ENCODE measurements at places on chromosomes 12 and 14.

DNA sequence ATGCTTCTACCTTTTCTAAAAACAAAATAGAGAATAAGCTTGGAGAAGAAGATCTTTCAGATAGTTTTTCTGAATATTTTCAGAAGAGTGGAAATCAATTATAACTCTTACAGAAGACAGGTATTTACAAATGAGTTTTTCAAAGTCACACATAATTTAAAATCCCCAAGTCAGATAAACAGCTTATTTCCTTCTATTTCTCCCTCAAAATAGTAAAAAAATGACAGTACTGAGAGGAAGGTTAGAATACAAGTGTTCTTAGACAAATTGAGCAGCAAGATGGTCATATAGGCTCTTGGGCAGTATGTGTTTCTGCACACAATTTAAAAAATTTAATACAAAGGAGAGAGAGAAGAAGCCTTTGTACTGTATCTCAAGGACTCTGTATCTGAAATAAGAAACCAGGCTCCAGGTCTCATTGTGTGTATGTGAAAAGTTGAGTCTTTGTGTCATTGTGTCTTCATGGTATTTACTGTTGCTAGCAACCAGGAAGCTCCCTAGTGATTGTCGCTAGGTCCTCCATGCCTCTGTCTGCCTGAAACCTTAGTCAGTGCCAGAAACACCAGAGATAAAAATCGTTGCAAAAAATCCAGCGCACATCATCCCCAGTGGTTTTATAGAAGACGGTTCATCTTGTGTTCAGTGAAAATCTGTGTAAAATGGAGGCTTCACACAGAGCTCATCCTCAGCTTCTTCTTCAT lies 12.9 kb upstream of the TUBA1A start:
- DNase-seq: peak; percentile 51

DNA sequence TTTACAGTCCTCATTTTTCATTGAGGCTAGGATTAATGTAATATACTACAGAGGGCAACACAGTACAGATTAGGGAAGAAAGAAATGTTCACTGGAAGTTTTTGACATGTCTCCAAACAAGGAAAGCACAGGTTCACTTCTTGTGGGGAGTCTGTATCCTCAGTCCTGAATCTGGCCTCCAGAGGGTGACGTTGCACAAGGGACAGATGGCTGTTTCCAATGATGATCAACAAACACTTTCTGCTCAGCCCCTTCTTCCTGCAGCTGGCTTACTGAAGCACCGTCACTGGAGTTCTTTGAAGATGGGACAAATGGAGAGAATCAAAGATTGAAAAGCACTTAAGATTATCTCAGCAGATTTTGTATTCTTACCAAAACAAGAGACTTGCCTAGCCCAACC lies 123.3 kb upstream of the OR4E1 start:
- DNase-seq: no peak

DNA sequence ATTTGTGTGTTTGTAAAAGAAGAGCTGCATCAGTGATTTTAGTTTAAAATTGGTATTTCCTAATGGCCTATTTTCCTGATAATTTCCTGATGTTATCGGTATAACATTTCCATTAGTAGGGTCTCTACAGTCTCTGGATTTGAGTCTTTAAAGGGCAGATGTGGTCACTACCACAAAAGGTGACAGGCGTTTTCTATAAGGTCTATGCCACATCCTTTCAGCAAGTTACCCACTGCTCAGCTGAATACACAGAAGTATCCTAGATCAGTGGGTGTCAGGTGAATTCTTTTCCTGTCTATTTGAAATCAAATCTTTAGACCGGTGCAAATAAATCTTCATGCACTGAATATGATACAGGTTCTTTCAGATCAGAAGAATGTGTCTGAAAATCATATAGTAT lies 90.2 kb downstream of the LIN7A start:
- DNase-seq: no peak

GRCh38 chr12:2479851-2480535 lies 314.8 kb upstream of the FKBP4 start:
- no peak for DNase-seq

- DNase-seq: no peak
Observed at GRCh38 chr12:114789276-114789675, 105.3 kb upstream of the TBX3 start.

GRCh38 chr14:55514819-55515490 lies 65.1 kb upstream of the KTN1 start:
- peak; percentile 52 for DNase-seq

DNA sequence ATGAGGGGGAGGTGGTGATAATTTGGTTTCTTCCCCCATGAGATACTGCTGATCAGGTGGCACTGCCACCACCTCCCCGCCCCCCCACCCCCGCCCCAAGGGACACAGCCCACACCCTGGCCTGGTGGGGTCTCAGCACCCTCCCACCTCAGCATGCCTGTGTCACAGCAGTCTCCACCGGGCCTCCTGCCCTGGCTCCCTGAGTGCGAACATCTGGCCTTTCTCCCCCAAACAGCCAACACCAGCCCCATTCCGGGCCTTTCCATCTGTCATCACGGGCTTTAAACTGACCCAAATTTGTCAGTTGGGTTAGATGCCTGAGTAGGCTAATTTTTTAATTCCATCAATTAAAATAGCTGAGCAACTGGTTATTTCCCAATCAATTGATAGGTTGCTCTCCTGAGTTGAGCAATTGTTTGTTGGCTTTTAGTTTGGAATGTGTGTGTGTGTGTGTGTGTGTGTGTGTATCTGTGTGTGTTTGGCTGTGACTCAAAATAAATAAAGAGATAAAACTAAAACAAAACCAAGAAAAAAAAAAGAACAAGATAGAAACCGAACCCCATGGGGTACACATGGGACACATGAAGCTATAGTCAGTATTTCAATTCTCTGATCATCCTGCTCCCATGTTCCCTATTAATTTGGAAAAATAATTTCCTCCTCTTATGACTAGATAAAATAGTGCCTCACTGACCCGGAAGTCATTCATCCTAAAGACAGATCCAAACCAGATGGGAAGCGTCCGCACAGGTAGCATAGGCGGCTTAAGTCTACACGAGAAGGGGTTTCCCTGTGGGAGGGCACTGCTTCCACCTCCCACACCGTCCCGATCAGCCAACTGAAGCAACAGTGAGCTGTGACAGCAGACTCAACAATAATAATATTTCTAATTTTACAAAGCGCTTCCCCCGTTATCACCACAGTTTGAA lies 7.4 kb downstream of the SERPINA12 start:
- no peak for DNase-seq

GRCh38 chr14:104794099-104794498 lies 1.4 kb downstream of the AKT1 start:
- peak; percentile 43 for DNase-seq

DNA sequence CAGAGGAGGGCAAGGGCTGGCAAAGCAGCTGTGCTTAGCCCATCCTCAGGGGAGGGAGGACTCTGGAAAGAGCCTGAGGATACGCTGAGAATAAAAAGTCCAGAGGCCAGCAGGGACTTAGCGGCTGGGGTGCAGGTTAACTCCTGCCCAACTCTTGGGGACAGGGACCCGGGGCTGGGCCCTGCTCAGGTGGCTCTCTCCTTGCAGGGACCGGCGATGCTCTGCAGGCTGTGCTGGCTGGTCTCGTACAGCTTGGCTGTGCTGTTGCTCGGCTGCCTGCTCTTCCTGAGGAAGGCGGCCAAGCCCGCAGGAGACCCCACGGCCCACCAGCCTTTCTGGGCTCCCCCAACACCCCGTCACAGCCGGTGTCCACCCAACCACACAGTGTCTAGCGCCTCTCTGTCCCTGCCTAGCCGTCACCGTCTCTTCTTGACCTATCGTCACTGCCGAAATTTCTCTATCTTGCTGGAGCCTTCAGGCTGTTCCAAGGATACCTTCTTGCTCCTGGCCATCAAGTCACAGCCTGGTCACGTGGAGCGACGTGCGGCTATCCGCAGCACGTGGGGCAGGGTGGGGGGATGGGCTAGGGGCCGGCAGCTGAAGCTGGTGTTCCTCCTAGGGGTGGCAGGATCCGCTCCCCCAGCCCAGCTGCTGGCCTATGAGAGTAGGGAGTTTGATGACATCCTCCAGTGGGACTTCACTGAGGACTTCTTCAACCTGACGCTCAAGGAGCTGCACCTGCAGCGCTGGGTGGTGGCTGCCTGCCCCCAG lies 2.8 kb downstream of the B3GNT4 start:
- no peak for DNase-seq

DNA sequence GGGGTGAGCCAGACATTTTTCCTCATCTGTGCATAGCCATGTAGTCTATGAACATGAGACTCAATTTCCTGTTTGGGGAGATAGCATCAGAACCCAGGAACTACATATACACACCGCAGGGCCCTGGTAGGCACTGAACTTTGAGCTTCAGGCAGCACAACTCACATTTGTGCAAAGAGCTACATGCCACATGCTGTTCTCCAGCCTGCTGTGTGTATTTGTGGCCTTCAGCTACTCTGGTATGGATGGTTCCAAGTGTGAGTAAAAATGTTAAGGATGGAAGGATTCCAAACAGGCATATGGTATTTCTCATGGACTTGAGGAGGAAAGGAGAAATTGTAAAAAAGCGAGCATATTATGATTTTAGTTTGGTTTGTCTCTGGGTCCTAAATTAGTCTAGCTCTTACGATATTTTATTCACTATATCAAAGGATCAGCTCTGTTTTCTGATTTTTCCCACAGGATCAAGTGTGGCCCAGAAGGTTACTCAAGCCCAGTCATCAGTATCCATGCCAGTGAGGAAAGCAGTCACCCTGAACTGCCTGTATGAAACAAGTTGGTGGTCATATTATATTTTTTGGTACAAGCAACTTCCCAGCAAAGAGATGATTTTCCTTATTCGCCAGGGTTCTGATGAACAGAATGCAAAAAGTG lies 422.4 kb upstream of the OR4E1 start:
- DNase-seq: no peak

DNA sequence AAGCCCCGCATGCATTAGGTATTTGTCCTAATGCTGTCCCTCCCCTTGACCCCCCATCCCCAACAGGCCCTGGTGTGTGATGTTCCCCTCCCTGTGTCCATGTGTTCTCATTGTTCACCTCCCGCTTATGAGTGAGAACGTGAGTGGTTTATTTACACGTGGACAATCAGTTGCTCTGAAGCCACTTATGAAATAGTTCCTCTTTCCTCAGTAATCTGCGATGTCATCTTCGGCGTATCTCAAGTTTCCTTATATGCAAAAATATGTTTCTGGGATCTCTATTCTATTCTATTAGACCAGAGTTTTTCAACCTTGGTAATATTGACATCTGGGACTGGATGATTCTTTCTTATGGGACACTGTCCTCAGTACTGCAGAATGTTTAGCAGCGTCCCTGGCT lies 56.0 kb upstream of the DCD start:
- no peak for DNase-seq

GRCh38 chr12:62910549-62911169 lies 24.3 kb downstream of the PPM1H start:
- no peak for DNase-seq

GRCh38 chr14:76391981-76392690 lies 16.2 kb downstream of the ESRRB start:
- DNase-seq: no peak

- DNase-seq: no peak
Observed at GRCh38 chr14:54278087-54278486, 118.7 kb upstream of the CDKN3 start.

DNA sequence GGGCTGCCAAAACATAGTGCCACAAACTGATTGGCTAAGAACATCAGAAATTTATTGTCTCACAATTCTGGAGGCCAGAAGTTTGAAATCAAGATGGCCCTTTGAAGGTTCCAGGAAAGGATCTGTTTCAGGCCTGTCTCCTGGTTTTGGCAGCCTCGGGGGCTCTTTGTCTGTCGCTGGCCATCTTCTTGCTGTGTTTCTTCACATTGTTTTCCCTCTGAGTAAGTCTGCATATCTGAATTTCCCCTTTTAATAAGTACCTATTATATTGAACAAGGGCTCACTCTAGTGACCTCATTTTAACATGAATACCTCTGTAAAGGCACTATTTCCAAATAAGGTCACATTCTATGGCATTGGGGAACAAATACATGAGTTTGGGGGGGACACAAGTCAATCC lies 467.1 kb upstream of the MGAT4C start:
- DNase-seq: no peak

DNA sequence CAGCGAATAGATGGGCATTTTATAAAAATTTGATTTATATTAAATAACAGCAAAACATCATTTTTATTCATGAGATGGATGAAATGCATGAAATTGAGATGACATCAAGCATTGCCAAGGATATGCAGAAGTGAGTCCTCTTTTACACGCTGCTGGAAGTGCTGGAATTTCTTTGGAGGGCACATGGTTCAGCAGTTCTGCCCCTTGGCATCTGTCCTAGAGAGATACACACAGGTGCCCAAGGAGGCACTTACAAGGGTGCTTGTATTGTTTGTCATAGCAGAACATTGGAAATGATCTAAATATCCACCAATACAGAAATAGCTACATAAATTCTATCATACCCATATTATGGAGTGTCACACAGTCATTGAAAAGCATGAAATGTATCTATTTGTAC lies 441.1 kb upstream of the TMPO start:
- no peak for DNase-seq

GRCh38 chr14:29215853-29216252 lies 449.3 kb downstream of the FOXG1 start:
- DNase-seq: peak; percentile 6

- no peak for DNase-seq
Observed at GRCh38 chr12:116937640-116938039, 26.9 kb downstream of the FBXW8 start.

GRCh38 chr14:30938617-30939016 lies 64.3 kb downstream of the COCH start:
- no peak for DNase-seq

DNA sequence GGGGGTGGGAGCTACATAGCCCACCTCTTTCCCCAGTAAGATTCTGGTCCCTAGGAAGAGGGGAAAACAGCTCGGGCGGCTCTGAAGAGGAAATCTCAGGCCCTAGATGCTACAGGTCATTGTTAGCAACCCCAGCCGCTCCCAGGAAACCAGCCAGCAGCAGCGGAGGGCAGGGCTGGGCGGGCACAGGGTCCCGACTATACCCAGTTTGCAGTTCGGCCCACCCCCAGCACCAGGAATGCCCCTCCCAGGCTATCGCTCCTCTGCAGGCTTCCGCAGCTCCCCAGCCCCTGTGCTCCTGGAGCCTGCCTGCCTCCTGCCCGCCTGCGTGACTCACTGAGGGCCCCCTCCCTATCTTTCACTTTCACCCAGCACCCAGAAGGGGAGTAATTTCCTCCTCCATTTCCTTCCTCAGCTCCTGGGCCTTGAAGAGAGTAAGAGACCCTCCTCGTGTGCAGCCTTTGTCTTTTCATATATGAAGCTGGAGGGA lies 27.2 kb upstream of the PNMA1 start:
- DNase-seq: peak; percentile 43

DNA sequence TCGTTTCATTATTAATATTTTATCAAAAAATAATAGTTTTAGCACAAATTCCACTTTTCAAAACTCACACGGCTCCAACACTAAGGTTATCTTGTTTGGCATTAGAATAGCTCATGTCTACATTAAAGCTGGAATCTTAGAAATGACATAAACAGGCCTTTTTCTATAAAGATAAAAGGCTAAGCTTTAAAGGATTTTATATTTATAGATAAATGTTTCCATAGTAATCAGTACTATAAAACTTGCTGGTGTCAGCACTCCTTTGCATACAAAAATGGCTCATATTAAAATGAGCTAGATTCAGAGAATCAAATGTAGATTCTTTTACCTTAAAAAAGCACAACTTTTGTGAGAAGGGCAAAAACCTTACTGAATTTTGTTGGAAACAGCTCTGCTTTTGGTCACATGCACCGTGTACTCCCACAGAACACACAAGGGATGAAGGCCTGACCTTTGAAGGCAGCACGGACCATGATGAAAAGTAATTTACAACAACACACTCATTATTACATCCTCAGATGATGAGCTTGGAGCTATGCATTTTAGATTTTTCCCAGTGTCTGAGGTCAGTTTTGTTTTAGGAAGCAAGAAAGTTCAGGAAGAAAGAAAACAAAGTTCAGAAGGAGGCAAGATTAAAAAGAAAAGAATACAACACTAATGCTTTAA lies 202.8 kb downstream of the BCAT1 start:
- DNase-seq: no peak

Measured in fibroblast of the conjunctiva (primary cell).